Amniotic epithelial cell (primary cell): ENCODE measurements at places on chromosomes 11 and 22.

DNA sequence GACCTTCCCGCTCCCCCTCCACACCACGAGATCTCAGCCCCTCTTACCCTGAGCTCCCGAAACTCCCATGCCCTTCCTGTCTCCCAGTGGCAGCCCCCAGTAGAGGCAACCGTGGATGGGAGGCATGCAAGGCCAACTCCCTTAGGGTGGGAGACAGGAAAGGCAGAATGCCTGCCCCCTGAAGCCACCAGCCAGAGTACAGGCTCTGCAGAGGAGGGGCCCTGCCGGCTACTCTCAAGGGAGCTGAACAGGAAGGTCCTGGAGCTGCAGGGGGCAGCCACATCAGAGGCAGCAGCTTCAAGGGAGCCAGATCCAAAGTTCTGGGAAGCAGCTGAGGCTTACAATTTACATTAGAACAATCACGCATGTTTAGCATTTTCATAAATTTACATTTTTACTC lies 38.3 kb downstream of the PDE2A start:
- no peak for DNase-seq

GRCh38 chr11:38100836-38101462 lies 1502.9 kb upstream of the RAG2 start:
- DNase-seq = no peak

GRCh38 chr11:6895010-6895409 lies 2.7 kb upstream of the OR2D2 start:
- no peak for DNase-seq

DNA sequence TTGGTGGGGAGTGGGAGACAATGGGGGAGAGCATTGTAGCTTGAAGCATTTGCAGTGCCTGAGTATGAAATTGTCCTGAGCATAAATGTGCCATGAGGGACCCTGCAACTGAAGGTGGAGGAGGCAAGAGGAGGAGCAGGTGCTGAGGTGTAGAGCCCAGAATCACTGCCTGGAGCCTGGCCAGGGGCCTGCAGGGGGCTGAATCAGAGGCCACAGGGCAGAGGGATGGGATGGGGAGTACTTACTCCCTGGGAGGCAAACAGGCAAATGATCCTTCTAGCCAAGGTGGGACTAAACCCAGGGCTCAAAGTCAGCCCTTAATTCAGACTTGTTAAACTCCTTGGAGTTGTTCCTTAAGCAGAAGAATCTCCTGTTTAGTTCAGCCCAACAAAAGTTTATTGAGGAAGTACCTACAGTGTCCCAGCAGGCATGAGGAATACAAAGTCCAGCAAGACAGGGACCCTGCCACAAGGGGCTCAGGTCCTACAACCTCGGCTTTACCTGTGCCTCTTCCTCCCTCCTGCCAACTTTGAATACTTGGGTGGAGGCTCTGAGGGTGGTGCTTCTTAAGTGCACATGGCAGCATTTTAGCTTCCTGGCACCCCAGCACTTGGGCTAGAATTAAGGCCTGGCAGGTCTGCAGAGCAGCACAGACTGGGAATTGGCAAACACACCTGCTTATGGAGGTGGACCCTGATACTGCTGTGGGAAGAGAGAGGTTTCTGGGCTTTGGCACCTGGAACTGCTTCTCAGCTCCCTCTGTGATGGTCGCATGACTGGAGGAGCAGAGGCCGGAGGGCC lies 20.0 kb downstream of the MICAL2 start:
- no peak for DNase-seq

GRCh38 chr11:3808861-3809623 lies 682 bp downstream of the PGAP2 start:
- DNase-seq = peak; percentile 68

DNA sequence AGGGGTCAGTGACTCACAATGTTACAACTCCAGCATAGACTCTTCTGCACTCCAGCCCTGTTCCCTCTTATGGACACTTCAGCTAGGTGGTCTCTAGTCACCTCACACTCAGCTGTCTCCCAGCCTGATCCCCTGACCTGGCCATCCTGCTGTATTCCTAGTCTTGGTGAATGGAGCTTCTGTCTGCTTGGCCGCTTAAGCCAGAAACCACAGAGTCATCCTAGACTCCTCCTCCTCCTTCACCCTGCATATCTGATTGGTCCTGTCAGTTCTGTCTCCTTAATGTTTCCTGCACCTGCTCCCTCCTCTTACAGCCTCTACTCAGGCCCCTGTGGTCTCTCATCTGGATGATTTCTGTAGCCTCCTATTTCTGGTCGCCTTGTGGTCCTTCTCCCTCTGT lies 144.9 kb downstream of the HIPK3 start:
- peak; percentile 6 for DNase-seq

- no peak for DNase-seq
Measured at GRCh38 chr22:26656891-26657851, at the start of gene MIAT. Gene MIAT (plus strand): TSS chr22:26657588.

DNA sequence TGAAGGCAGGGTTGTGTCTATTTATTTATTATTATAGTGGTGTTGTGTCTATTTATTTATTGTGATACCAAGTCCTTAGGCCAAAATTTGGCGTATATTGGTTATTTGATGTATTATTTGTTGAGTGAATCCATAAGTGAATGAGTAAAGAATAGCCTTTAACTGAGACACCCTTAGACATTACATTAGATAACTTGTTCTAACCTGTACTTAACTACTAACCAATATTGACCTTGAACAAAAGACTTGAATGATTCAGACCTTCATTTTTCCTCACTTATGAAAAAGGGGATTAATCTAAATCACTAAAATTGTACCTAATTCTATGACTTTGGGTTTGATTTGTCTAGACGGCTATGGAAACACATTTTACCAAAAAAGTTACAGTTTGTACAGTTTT lies 370.5 kb downstream of the JRKL start:
- no peak for DNase-seq

- no peak for DNase-seq
Measured at GRCh38 chr22:43798492-43798891, 13.6 kb downstream of the EFCAB6 start.

GRCh38 chr11:44472916-44473315 lies 92.5 kb upstream of the CD82 start:
- DNase-seq = no peak

DNA sequence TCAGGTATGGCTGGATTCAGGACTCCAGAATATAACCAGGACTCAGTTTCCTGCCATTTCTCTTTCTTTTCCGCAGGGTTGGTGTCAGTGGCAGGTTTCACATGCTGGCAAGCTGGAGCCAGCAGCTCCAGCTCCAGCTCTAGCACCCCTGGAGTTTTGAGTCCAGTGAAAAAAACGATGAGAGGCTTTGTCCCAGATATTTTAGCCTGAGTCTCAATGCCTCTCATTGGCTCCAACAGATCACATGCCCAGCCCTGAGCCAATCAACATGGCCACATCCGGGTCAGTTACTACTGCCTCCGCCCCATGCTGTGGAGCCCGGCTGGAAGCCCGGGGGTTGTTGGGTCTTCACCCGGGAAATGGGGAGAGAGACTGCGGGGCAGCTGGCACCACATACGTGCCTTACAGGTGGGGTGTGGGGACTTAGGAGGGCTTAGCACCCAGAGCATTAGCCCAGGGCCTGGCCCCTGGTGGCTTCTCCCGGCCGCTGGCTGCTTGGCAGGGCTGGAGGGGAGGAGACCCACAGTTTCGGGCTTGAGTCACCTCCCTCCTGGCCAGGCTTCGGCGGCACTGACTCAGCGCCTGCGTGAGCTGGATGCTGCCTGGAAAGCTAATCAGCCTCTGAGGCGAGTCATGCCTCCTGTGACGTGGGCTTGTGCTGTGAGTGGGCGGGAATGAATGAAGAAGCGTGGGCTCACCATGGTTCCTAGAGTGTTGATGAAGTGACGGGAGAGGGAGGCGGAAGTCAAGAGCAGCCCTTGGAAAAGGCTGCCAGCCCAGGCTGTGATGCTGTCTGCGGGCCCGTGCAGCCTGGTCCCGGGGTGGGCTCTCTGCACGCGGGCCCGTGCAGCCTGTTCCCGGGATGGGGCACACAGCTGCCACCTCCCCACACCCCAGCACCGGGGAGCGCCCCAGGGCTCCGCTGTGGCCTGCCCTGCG lies 15.3 kb upstream of the MRTFA start:
- DNase-seq = peak; percentile 99

GRCh38 chr22:25134451-25134850 lies 65.2 kb upstream of the CRYBB3 start:
- DNase-seq = no peak

GRCh38 chr11:94283678-94284077 lies 20.7 kb upstream of the IZUMO1R start:
- DNase-seq = no peak

DNA sequence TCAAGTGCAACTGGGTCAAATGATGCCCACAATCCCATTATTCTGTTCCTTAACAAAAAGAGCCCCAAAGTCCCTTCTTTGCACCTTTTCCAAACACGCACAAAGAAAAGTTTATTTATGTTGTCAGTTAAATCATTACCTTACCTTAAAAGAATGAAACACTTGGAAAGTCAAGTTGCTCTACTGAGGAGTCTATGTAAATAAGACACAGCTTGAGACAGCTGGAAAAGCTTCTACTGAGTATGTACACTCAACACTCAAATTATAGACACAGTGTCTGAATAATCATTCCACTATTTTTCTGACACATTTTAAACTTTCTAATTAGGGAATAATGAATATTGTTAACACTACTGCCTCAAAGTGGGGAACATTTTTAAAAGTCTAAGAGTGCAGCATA lies 21.6 kb upstream of the PHLDA2 start:
- no peak for DNase-seq

- no peak for DNase-seq
Measured at GRCh38 chr11:130601764-130602460, 153.5 kb downstream of the ADAMTS15 start.

GRCh38 chr22:46317646-46318045 lies 17.9 kb upstream of the TRMU start:
- no peak for DNase-seq

GRCh38 chr11:9138612-9139579 lies 47.5 kb upstream of the SCUBE2 start:
- DNase-seq = peak; percentile 80

- no peak for DNase-seq
Measured at GRCh38 chr11:28104984-28105383, 3.0 kb downstream of the KIF18A start.

DNA sequence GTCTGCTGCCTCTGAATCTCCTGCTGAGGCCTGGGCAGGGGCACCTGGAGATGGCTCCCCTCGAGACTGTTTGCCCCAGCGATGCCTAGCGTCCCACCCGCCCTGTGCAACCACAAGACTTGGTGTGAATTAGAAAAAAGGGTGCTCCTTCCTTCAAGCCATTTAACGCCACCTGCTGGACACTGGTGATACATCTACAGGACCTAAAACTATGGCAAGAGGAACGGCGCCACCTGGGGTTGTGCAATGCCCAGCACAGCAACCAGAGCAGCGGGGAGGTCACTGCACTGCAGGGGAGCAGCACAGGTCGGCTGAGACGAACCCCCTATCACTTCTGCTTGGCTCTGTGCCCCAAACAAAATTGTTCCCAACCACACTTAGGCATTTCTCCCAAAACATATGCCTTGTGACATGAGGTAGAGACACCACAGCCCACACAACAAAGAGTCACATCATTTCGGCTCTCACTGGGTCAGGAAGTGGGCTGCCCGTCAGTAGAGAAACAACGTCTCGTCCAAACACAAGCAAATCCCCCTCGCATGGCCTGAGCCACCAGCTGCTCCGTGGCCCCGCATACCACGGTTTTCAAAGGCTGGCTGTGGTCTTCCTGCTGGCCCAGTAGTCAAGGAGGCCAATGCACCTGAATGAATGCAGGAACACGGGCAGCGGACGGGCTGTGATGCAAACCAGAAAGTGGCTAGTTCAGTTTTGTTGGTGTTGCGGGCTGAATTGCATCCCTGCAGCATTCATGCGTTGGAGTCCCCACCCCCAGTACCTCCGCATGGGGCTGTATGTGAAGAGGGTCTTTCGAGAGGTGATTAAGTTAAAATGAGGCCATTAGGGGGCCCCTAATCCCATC lies 171.9 kb downstream of the SHANK2 start:
- peak; percentile 42 for DNase-seq

DNA sequence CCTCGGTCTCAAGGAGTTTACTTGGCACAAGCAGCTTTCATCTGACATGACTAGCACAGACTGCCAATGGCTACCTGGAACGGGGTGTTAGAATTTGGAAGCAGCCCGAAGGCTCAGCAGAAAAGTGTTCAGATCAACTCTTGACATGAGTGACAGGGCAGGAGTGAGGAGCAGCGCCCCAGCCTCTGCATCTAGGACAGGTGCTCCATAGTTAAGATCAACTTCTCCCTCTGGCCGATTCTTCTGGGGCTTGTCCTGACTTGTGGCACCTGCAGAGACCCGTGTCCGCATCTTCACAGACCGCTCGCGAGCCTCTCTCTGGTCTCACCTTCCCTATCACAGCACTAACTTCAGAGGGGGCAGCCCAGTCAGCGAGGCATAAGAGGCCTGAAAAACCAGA lies 42.5 kb upstream of the CHKA start:
- no peak for DNase-seq

DNA sequence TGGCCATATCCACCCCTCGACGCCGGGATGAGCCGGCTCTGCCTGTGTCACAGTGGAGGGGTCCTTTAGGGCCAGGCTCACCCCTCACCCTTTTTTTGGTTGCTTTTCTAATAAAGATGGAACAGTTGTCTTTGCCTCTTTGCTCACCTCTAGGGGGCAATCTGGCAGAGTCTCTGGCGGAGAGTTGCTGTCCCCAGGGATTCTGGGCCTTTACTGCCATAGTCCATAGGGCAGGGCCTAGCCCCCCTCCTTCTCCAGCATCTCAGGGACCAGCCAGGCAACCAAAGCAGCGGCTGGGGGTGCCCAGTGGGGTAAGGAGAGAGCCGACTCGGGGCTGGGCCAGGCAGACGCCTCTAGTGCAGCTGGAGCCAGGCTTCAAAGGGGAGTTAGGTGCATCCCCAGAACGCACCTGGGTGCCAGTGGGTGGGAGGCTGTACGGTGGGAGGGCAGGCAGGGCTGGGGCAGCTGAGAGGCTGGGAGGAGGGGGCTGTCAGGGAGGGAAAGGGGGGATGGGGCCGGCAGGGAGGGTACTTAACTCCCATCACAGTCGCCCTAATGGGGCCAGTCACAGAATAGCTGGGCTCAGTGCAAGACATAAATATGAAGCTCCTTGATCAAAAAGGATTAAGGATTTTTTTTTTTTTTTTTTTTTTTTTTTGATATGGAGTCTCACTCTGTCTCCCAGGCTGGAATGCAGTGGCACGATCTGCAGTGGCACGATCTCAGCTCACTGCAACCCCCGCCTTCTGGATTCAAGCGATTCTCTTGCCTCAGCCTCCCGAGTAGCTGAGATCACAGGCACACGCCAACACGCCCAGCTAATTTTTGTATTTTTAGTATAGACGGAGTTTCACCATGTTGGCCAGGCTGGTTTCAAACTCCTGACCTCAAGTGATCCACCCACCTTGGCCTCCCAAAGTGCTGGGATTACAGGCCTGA lies 2.5 kb upstream of the SUSD2 start:
- no peak for DNase-seq

- no peak for DNase-seq
Measured at GRCh38 chr22:37416389-37416788, 10.9 kb downstream of the ELFN2 start.

- no peak for DNase-seq
Measured at GRCh38 chr22:22694106-22694505, 49.7 kb downstream of the GGTLC2 start.

DNA sequence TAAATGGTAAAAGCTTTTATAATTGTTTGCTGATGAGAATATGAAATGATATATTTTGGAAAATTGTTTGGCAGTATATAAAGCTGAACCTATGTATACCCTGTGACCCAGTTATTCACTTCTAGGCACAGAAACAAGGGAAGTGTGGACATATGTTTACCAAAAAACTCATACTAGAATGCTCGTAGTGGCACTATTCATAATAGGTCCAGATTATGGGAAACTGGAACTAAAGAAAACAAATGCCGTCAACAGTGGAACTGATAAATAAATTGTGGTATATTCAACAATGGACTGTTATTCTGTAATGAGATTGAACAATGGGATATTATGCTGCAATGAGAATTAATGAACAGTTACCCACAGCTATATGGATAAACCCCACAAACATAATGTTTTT lies 32.8 kb downstream of the CSTPP1 start:
- DNase-seq = no peak
